ENCODE measurements at places on chromosomes 1 and 21. TPM values are rescaled to one million over a fixed set of nuclear protein-coding genes. Genes with fewer than 3 reads are reported as not detected.

ITLN2 gene
- 0.52 TPM for total RNA-seq

SMPDL3B gene
- not detected for total RNA-seq

TSPEAR gene
- not detected for total RNA-seq

IFFO2 gene
- 10.0 TPM for total RNA-seq

KPRP gene
- not detected for total RNA-seq

TNFRSF4 gene
- total RNA-seq = 0.17 TPM

PLEKHA6 gene
- total RNA-seq = 0.63 TPM

RBM34 gene
- 41.7 TPM for total RNA-seq

PGBD5 gene
- 0.20 TPM for total RNA-seq

LCE1E gene
- not detected for total RNA-seq

TSSK3 gene
- 0.13 TPM for total RNA-seq

SLC45A1 gene
- 5.6 TPM for total RNA-seq

APCS gene
- not detected for total RNA-seq

RCSD1 gene
- 0.13 TPM for total RNA-seq

GNAT2 gene
- total RNA-seq = 0.33 TPM

PAQR6 gene
- 0.56 TPM for total RNA-seq

LAMC2 gene
- 3.4 TPM for total RNA-seq

ANKRD34A gene
- total RNA-seq = 0.98 TPM

F13B gene
- not detected for total RNA-seq

NSUN4 gene
- total RNA-seq = 26.4 TPM

LPAR3 gene
- 0.26 TPM for total RNA-seq

S100A3 gene
- 1.7 TPM for total RNA-seq

TGFBR3 gene
- 13.6 TPM for total RNA-seq

TMEM81 gene
- 1.7 TPM for total RNA-seq

MEX3A gene
- 1.2 TPM for total RNA-seq

SPRR2B gene
- total RNA-seq = not detected

CBR3 gene
- total RNA-seq = 5.8 TPM

CA6 gene
- total RNA-seq = not detected

RNU1-2 gene
- under 0.01 TPM for total RNA-seq

MROH9 gene
- 0.39 TPM for total RNA-seq

LYPD8 gene
- not detected for total RNA-seq

SLAMF9 gene
- 0.59 TPM for total RNA-seq

ANGPTL1 gene
- total RNA-seq = 16.4 TPM

OR2L8 gene
- not detected for total RNA-seq

SUSD4 gene
- total RNA-seq = 0.17 TPM

ESPN gene
- not detected for total RNA-seq

CNKSR1 gene
- 0.07 TPM for total RNA-seq

DMBX1 gene
- total RNA-seq = not detected

SV2A gene
- total RNA-seq = 27.3 TPM

TDRD10 gene
- total RNA-seq = not detected

CCDC190 gene
- total RNA-seq = 1.8 TPM

HHIPL2 gene
- 0.23 TPM for total RNA-seq

FMO2 gene
- total RNA-seq = 11.8 TPM

FMO4 gene
- 2.4 TPM for total RNA-seq

HEYL gene
- 0.30 TPM for total RNA-seq

CDC7 gene
- 1.8 TPM for total RNA-seq

LAX1 gene
- total RNA-seq = 0.10 TPM

PLPPR4 gene
- total RNA-seq = 46.9 TPM

OPTC gene
- not detected for total RNA-seq

TNFRSF14 gene
- 19.3 TPM for total RNA-seq

TP73 gene
- 0.07 TPM for total RNA-seq

LIX1L gene
- 21.0 TPM for total RNA-seq

CNIH3 gene
- total RNA-seq = 21.2 TPM

SRP9 gene
- total RNA-seq = 219 TPM

AVPR1B gene
- not detected for total RNA-seq

Data from smooth muscle cell of the pulmonary artery (primary cell).